CD8-positive, alpha-beta T cell (primary cell): ENCODE measurements at places on chromosomes 7 and 10. TPM values are rescaled to one million over a fixed set of nuclear protein-coding genes. Genes with fewer than 3 reads are reported as not detected.

Gene ACSL5
- total RNA-seq, result 11.6 TPM

Gene VGF
- not detected for total RNA-seq

Gene SEMA3E
- total RNA-seq, result not detected

Gene CDNF
- 2.3 TPM for total RNA-seq

Gene HYAL4
- total RNA-seq, result not detected

Gene NPFFR1
- total RNA-seq, result not detected

Gene NEUROG3
- total RNA-seq, result not detected

Gene CEP41
- total RNA-seq, result 4.8 TPM

Gene OR2A7
- 2.7 TPM for total RNA-seq

Gene IMPDH1
- total RNA-seq, result 19.6 TPM

Gene AGAP5
- total RNA-seq, result 3.0 TPM

Gene LRRTM3
- not detected for total RNA-seq

Gene CPA1
- not detected for total RNA-seq

Gene OR2A12
- total RNA-seq, result not detected

Gene ANKRD61
- not detected for total RNA-seq

Gene CHAT
- total RNA-seq, result not detected

Gene ZCWPW1
- total RNA-seq, result 5.0 TPM

Gene GRID1
- not detected for total RNA-seq

Gene NACAD
- total RNA-seq, result 1.7 TPM

Gene MCM10
- 0.08 TPM for total RNA-seq

Gene TNS3
- total RNA-seq, result 0.33 TPM

Gene SPDYE2
- not detected for total RNA-seq

Gene CNNM1
- total RNA-seq, result not detected

Gene TUBAL3
- not detected for total RNA-seq

Gene SLC39A12
- not detected for total RNA-seq

Gene PDAP1
- total RNA-seq, result 34.5 TPM

Gene NUTM2E
- total RNA-seq, result 0.81 TPM

Gene OR13A1
- total RNA-seq, result not detected

Gene WDFY4
- 2.0 TPM for total RNA-seq

Gene CLDN3
- not detected for total RNA-seq

Gene PNLIPRP2
- total RNA-seq, result not detected

Gene IFIT1B
- total RNA-seq, result not detected

Gene PSMG3
- 20.9 TPM for total RNA-seq

Gene ADARB2
- total RNA-seq, result 1.7 TPM

Gene EPHB6
- total RNA-seq, result 13.8 TPM

Gene ZNF487
- 8.9 TPM for total RNA-seq

Gene MMRN2
- not detected for total RNA-seq

Gene TRPV5
- total RNA-seq, result not detected

Gene CLCN1
- total RNA-seq, result not detected

Gene ZNF853
- 4.8 TPM for total RNA-seq

Gene DYDC2
- total RNA-seq, result not detected

Gene FAM13C
- total RNA-seq, result not detected

Gene HACD1
- total RNA-seq, result not detected

Gene SUGCT
- 3.4 TPM for total RNA-seq

Gene EPO
- total RNA-seq, result not detected

Gene GATA3
- 82.0 TPM for total RNA-seq

Gene OR2A5
- total RNA-seq, result not detected

Gene H2BK1
- 1.5 TPM for total RNA-seq

Gene ZNF716
- total RNA-seq, result not detected

Gene ZNF804B
- not detected for total RNA-seq

Gene CALML3
- not detected for total RNA-seq

Gene ANXA8
- total RNA-seq, result not detected

Gene TLL2
- not detected for total RNA-seq

Gene CACNA2D1
- total RNA-seq, result not detected

Gene OR2A42
- not detected for total RNA-seq
